ENCODE measurements at places on chromosomes 1 and 21. TPM values are rescaled to one million over a fixed set of nuclear protein-coding genes. Genes with fewer than 3 reads are reported as not detected.

The ZFP69 gene
- 2.2 TPM for total RNA-seq

- DNase-seq = no peak
Observed at GRCh38 chr21:16678429-16679160, 834.2 kb upstream of the CXADR start.

GRCh38 chr1:154840269-154841176 is 29.6 kb downstream of the KCNN3 start:
- DNase-seq = no peak

DNA sequence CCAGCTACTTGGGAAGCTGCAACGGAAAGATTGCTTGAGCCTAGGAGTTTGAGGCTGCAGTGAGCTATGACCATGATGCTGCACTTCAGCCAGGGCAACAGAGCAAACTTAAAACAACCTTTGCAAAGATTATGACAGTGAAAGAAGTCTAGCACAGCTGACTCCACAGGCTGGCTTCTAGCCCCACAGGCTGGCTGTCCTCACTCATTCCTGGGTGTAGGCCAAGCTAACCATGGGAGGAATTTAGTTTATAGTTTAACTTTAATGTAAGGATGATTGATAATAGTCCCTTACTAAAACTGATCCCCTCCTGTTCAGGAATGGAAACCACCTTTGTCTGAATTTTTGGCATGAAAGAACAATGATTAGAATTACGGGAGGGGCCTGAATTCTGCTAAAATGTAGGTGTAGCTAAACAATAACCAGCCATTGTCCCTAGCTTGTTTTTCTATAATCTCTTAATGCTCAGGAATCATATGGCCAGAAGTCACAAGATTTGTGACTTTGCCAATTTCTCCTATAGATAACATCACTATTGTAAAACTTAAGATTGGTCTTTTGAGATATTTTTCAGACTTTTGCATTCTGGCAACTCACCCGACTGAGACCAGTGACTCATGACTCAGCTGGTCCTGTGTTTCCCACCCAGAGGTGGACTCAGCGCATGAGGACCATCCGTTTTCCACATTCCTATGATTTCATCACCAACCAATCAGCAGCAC is 28.1 kb upstream of the SGIP1 start:
- DNase-seq = peak; percentile 81

DNA sequence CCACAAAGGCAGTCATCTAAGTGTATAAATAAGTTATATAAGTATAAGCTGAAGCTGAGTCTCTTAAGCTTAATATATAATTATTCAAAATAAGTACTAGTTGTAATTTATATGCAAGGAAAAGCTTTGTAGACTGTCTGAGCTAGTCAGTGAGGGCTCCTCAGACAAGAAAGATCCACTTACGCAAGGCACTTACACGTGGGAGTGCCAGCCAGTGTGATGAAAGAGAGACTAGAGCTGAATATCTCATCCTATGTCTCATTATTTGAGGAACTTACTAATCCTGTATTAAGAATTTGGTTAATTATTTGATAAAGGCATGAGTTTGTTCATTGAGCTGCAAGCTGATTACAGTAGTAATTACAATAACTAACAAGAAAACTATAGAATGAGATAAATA is 146.9 kb downstream of the PDE4B start:
- no peak for DNase-seq

The PTBP2 gene
- total RNA-seq = 8.1 TPM

GRCh38 chr1:38476111-38476849 is 383.3 kb downstream of the RRAGC start:
- DNase-seq = no peak

DNA sequence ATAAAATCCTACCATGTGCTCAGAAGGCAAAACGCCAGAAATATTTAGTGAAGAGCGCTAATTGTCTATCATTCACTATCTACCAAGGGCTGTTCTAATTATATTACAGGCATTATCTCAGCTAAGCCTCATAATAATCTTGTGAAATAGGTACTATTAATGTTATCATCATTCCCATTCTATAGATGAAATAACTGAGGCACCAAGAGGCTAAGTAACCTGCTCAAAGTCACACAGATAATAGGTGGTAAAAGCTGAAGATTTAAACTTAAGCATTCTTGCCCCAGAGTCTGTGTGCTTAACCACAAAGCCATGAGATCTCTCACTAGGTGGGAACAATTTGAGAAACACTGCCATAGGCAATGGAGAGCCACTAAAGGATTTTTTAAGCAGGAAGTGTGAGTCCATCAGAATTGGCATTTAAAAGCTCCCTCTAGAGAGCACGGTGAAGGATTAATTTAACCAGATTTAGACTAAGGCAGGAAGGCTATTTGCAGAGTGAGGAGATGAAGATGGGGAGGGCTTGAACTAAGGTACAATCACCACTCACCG is 1.7 kb upstream of the SMAP2 start:
- no peak for DNase-seq

The AK5 gene
- total RNA-seq = 63.5 TPM

The CCNL2 gene
- 96.2 TPM for total RNA-seq

The LRIG2 gene
- 6.0 TPM for total RNA-seq

- DNase-seq = no peak
Observed at GRCh38 chr1:187006896-187007295, 178.1 kb downstream of the PLA2G4A start.

DNA sequence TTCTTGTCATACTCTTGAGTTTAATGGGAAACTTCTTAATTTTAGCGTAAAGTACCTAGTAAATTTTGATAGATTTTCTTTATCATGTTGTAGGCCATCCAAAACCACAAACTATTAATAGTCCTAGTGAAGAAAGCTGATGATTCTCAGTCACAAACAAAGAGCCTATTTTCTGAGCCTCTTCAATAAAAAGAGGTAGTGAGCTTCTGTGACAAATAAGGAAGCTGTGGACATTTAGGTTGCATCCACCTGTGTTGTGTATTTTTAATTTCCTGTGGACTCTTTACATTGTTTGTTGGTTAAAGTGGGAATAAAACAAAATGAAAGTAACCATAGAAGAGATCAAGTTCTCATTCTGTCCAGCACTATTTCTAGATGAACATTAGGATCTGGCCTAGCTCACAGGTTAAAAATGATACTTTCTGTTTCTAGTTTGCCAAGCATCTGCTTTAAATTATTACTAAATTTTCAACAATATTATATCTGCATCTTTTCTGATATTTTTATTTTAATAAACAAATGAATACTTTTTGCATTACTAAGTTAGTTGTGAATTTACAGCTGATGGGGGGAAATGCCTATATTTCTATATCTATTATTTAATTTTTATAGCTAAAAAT is 702.2 kb upstream of the ADGRL4 start:
- no peak for DNase-seq

DNA sequence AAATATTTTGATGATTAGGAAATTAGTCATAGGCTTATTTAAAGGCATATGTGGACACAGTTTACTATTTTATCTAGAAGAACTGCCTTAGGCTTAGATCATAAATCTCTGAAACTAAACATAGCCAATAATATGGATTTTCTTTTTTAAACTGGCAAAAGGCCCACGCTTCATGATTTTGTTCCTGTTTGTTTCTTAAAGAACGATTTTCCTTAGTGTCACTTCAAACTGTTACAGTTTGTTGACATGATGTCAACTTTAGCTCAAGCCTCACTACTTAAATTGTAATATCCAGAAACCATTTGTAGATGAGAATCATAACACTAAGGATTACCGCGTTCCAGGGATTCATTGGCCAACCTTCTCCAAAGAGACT is 322.6 kb downstream of the HHIPL2 start:
- DNase-seq = no peak
